Activated naive CD8-positive, alpha-beta T cell treated with anti-CD3 and anti-CD28 coated beads for 36 hours (primary cell): ENCODE measurements at places on chromosomes 3 and 15. TPM values are rescaled to one million over a fixed set of nuclear protein-coding genes. Genes with fewer than 3 reads are reported as not detected.

DNA sequence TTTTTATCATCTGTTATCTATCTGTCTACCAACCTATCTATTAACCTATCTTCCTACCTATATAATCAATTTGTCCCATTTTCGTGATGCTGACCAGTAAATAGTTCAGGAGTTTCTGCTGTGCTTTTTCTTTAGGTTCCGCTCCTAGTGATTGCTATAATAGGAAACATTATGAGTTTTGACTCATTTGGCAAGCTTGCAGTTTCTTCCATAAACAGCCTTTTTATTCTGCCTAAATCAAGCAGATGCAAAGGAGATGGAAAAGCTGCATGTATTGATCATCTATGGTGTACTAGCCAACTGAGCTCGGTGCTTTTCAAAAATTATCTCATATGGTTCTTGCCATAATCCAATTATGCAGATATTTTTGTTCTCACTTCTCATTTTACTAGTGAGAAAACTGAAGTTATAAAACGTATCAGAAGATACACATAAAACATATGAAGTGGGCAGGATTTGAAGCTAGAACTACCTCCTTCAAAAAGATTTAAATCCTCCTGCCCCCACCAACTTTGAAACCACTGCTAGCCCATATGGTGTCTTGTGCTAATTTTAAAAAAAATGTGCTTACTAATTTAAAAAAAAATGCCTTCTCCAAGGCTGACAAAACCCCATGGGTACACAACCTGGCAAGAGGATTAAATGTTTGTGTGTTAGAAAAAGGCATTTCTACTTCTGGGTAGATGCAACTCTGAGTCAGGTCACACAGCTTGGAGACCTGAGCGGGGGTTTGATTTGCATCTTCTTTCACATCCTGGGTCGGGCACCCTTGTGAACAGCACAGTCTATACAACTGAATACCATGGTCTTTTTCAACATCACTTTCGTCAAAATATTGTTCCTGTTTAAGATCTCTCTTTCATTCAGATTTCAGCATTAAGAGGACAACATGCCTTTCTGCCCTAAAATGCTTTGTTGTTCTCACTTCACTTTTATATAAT, 267.0 kb downstream of the CHL1 start:
- no peak overlapping the region for H3K27ac ChIP-seq
- H3K4me3 ChIP-seq, result no peak overlapping the region
- H3K27me3 ChIP-seq, result no peaks in the 10 kb centered on the region
- no peak for DNase-seq
- H3K4me1 ChIP-seq, result no peaks in the 10 kb centered on the region
- no peaks in the 10 kb centered on the region for H3K36me3 ChIP-seq

GRCh38 chr15:100688549-100689120, 86.2 kb downstream of the ASB7 start:
- H3K4me1 ChIP-seq, result no peaks in the 10 kb centered on the region
- no peaks in the 10 kb centered on the region for H3K36me3 ChIP-seq

GRCh38 chr3:125107861-125108567, 52.2 kb upstream of the HEG1 start:
- no peak for DNase-seq
- H3K4me1 ChIP-seq, result peaks cover 24% of the 10 kb centered on the region
- peaks cover 6% of the 10 kb centered on the region for H3K36me3 ChIP-seq
- no peak overlapping the region for H3K27ac ChIP-seq

AHSG gene
- total RNA-seq, result not detected

- H3K27me3 ChIP-seq, result peaks cover 12% of the 10 kb centered on the region
- no peak overlapping the region for H3K27ac ChIP-seq
- H3K4me3 ChIP-seq, result no peak overlapping the region
- H3K4me1 ChIP-seq, result peaks cover 4% of the 10 kb centered on the region
- DNase-seq, result no peak
- no peaks in the 10 kb centered on the region for H3K36me3 ChIP-seq
Measured at GRCh38 chr3:160183345-160184076, 41.7 kb upstream of the C3orf80 start.

DNA sequence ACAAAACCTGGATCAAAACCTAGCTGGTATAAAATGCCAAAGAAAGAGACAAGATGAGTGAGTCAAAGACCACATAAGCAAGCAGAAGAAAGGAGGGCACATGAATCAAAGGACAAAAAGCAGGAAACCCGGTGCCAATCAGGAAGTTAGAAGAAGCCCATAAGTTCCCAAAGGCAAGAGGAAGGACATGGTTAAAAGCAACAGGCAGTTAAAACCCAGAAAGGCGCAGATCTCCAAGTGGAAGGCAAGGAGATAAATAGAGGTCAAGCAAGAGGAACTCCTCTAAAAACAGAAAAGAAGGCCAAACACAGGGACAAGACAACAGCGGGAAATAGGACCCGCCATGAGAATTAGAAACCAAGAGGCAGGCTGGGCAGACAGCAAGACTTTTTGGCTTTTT, 4.4 kb downstream of the TMOD2 start:
- H3K4me1 ChIP-seq, result peaks cover 14% of the 10 kb centered on the region
- peaks cover 3% of the 10 kb centered on the region for H3K36me3 ChIP-seq
- H3K4me3 ChIP-seq, result no peak overlapping the region
- H3K27me3 ChIP-seq, result peaks cover 3% of the 10 kb centered on the region

DNA sequence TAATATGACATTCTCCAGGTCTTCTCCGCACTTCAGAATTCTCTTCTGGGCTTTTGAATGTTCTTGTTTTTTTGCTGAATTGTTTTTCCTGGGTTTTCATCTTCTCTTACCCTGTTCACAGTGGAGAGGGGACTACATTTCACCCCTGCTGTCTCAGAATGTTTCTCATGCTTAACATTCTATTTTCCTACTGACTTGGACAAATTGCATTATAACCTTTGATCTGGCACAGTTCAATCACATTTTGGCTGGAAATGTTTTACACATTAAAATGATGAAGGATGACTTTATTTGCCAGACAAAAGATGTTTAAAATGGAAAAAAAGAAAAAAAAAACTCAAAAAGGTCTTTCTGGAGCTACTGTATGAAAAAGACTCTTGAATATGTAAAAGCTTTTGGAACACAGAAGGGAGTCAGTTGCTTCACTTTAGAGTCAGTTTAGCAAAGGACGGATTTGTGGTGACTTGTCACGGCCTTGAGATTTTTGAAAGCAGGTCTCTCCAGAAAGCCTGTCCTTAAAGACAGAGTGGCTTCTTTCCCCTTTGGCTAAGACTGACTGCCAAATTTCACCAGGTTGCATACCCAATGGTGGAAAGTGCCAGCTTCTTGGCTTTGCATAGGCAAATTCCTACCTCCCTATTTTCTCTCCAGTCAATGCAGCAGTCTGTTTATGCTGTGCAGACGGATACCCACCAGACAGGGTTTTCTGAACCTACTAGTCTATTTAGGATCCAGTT, 401.0 kb upstream of the TBL1XR1 start:
- H3K36me3 ChIP-seq, result peaks cover 7% of the 10 kb centered on the region
- H3K27ac ChIP-seq, result peak overlapping the region; percentile 96
- no peak for DNase-seq
- peak overlapping the region; percentile 67 for H3K4me3 ChIP-seq
